Inflammatory macrophage treated with lipopolysaccharide for 4 hours (primary cell): ENCODE measurements at places on chromosomes 13 and 19.

GRCh38 chr19:11024259-11024658 is 63.4 kb downstream of the SMARCA4 start:
- DNase-seq = no peak

- peak; percentile 61 for DNase-seq
Observed at GRCh38 chr13:89066868-89067466, 1395.8 kb downstream of the SLITRK5 start.

DNA sequence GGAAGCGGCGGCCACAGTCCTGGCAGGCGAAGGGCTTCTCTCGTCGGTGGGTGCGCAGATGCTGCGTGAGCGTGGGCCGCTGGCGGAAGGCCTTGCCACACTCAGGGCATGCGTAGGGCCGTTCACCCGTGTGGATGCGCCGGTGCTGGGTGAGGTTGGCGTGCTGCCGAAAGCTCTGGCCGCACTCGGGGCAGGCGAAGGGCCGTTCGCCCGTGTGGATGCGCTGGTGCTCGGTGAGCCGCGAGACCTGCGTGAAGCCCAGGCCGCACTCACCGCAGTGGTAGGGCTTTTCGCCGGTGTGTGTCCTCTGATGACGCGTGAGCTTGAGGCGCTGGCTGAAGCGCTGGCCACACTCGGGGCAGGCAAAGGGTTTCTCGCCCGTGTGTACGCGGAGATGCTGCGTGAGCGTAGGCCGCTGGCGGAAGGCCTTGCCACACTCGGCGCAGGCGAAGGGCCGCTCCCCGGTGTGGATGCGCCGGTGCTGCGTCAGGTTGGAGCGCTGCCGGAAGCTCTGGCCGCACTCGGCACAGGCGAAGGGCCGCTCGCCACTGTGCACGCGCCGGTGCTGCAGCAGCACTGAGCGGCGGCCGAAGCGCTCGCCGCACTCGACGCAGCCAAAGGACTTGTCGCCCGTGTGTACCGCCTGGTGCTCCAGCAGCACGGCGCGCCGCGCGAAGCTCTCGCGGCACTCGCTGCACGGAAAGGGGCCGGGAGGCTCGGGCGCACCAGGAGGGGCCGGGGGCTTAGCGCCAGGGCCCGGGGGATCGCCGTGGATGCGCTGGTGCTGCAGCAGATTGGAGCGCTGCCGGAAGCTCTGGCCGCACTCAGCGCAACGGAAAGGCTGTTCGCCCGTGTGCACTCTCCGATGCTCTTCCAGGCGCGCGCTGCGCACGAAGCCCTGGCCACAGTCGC is 4.0 kb upstream of the UBE2M start:
- DNase-seq = no peak

DNA sequence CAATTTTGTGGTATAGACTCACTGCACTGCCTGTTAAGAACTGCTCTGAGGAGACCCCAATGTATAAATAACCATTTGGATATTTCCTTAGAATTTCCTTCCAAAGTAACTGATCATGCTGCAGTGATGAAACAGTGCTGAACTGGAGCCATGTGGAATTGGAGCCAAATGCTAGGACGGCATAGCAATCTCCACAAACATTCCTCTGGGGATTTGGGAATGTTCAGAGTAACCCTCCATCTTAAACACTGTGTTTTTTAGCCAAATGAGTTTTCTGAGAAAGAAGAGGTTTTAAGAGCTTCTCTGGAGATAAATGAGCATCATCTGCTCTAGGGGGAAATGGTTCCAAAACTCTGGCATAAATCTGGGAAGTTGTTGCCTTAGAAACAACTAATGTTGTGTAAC is 98.2 kb downstream of the OLFM4 start:
- DNase-seq = no peak

DNA sequence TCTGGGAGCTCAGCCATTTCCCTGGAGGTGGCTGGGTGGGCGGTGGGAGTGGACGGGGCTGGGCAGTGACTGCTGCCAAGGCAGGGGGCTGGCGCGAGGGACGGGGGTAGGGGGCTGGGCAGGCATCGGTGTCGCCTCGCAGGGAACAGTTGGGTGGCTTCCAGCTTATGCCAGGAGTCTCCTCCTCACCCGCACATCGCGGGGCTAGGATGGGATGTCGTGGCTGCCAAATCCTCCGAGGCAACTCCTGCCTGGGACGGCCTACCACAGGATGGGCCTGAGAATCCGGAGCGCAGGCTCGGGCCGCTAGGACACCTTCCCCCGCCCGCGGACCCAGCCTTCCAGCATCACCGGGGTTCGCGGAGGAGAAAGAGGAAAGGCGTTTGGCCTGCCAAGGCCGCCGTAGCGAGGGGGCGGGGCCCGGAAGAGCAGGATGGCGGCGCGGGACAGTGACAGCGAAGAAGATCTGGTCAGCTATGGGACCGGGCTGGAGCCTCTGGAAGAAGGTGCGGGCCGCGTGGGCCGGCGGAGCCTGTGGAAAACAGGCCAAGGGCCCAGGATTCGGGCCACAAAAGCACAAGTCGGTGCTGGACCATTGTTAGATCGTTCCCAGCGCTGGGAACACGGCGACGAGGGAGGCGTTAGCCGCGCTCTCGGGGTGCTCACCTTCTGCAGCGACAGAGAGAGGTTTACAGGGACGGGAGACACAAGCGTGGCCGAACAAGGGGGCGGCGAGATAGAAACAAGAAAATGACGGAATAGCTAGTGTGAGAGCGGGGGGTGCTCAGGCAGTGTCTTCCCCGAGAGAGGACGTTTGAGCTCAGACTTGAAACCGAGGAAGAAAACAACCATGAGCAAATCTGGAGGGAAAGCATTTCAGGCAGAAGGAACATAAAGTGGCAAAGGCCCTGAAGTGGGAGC is at the start of gene GPATCH1:
Gene GPATCH1, plus strand, starts transcription at position 421 of the 921 bp plus-strand sequence. Its CDS starts 13 bp downstream, at position 434.
- DNase-seq = peak; percentile 81

DNA sequence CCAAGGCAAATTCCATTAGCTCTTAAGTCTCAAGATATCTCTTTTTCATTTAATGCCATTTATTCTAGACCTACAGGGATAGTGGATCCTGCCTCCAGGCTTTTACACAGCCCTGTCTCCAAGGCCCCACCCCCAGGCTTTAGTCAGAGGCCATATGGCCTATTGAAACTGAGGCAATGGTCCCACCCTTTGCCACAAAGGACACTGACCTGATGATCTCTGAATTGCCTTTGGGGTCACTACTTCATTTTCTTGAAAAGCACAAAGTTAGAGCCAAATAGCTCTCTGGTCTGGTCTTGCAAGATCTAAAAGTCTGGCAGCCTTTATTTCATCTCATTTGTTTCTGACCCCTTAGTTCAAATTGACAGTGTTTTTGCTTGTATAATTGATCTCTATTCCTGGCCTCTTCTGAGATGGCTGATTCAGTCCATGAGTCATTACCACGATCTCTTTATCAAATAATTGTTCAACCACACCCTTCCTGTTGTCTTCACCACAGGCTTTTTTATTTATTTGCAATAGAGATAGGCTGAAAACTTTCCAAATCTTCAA is 209.8 kb downstream of the FGF14 start:
- no peak for DNase-seq

DNA sequence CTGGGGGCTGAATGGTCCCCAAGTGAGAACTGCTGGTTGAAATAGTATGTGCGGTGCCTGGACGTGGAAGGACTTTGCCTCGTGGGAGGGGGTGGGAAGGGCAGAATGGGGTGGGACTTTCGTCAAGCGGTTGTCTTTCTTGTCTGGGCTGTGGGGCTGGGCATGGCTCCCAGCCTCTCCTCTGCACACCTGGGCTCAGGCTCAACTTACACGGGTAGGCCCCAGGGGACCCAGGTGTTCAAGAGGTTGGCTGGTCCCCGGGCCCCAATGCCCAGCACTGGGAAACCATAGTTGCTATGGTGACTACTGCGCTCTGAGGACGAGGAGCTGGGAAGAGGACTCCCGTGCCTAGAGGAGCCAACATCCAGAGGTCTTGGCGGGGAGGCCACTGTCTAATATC is 7.3 kb downstream of the NWD1 start:
- no peak for DNase-seq

GRCh38 chr13:112728375-112729126 is 38.7 kb downstream of the ATP11A start:
- DNase-seq = no peak

DNA sequence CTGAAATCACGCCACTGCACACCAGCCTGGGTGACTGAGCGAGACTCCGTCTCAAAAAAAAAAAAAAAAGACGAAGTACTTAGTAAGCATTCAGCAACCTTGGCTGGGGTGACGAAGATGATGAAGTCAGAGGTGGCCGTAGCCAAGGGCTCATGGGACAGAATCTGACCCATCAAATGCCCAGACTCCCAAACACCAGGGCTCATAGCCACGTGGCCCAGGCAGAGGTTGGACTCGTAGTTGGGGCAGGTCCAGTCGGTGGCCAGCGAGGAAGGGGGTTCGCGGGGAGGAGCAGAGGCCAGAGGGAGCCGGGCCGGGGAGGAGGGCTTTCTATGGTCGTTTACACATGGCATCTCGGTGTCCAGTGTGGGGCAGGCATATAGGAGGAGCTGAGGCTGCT is 52.1 kb upstream of the EHD2 start:
- DNase-seq = no peak

DNA sequence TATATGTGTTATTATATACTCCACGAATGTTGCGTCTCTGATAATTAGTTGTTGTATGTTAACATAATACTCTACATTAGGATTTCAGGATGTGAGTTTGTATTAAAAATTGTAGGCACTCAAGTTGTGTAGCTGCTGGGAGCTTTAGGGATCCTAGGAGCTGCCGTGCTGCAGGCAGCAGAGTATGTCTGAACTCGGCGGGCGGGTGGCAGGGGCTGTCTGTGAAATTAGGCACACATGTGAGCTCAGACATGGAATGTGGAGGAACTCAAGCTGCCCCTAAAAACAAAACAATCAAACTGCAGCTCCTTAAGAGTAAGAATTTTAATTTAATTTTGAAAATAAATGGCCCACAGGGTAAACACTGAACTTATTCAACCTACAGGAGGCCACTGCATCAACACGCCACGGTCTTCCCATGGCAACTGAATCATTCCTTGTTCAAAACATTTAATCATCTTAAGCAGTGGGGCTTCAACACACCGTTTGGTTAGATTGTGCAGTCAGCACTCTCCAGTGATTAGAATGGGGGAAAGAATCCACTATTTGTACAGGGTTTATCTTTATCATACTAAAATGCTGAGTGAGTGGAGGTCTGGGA is 22.7 kb downstream of the SERTM1 start:
- no peak for DNase-seq

DNA sequence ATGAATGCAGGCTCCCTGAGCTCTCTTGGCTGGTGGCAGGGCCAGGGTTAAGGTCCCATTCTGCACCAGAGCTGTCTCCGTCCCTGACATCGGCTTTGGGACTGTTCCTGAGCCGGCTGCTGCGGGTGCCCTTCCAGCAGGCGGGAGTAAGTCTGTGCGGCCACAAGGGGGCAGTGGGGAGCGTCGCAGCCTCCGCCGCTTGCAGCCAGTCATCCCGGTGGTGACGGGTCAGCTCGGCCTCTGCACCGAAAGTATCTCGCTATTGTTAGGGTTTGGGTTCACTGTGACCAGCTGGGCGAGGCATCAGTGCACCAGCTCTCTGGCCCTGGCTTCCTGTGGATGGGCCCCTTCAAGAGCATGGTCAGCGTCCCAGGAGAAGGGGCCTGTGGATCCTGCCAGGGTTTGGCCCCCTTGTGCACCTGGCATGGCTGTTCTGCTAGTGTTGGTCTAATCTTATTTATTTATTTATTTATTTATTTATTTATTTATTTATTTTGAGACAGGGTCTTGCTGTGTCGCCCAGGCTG is 15.1 kb downstream of the NDUFB7 start:
- peak; percentile 81 for DNase-seq

- DNase-seq = no peak
Observed at GRCh38 chr19:8336072-8336569, 6.9 kb downstream of the KANK3 start.

- no peak for DNase-seq
Observed at GRCh38 chr13:91745967-91746366, 347.5 kb downstream of the GPC5 start.

- peak; percentile 86 for DNase-seq
Observed at GRCh38 chr13:51584731-51585672, 740 bp downstream of the WDFY2 start.

- no peak for DNase-seq
Observed at GRCh38 chr19:29129148-29129547, 83.8 kb downstream of the UQCRFS1 start.

- no peak for DNase-seq
Observed at GRCh38 chr13:32378012-32378411, 49.9 kb downstream of the N4BP2L1 start.
